ENCODE measurements at places on chromosomes 11 and 22.

DNA sequence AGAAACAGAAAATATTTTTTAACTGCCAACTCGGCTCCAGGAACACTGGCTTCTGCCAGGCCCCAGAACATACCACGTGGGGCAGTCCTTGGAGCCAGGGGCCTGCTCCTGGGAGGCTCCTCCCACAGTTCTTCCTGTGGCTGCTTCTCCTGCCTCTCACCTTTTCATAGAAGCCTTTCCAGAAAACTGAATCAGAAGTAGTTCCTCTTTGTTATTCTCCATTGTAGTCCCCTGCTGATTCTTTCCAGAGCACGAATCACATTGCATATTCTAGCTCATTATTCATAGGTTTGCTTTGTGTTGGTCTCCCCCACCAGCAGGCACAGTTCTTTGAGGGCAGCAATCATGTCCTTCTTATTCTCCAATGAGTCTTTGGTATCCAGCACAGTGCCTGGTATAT is 106.0 kb downstream of the EFCAB6 start:
- DNase-seq = no peak

DNA sequence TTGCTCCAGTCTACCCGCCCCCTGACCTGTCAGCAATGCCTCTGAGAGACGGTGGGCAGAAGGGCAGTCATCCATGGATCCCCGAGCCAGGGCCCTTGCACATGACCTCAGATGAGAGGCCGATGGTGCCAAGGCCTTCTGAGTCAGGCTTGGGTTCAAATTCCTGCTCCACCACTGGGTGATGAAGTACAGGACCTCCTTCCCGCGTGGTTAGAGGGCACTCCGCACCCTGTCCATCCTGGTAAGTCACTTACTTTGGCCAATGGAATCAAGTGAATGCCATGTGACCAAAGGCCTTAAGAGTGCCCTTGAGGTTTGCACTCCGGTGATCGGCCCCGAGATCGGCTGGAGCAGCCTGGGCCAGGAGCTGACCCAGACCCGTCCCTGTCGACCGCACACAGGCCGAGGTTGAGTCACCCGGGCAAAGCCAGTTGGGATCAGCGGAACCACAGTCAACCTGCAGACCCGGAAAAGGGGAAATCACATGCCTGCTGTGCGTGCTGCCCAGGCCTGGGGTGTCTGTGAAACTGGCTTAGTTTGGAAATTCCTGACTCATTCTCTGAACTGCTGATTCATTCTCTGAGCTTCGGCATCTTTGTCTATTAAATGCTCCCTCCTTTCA is 48.9 kb downstream of the RTL6 start:
- peak; percentile 69 for DNase-seq

DNA sequence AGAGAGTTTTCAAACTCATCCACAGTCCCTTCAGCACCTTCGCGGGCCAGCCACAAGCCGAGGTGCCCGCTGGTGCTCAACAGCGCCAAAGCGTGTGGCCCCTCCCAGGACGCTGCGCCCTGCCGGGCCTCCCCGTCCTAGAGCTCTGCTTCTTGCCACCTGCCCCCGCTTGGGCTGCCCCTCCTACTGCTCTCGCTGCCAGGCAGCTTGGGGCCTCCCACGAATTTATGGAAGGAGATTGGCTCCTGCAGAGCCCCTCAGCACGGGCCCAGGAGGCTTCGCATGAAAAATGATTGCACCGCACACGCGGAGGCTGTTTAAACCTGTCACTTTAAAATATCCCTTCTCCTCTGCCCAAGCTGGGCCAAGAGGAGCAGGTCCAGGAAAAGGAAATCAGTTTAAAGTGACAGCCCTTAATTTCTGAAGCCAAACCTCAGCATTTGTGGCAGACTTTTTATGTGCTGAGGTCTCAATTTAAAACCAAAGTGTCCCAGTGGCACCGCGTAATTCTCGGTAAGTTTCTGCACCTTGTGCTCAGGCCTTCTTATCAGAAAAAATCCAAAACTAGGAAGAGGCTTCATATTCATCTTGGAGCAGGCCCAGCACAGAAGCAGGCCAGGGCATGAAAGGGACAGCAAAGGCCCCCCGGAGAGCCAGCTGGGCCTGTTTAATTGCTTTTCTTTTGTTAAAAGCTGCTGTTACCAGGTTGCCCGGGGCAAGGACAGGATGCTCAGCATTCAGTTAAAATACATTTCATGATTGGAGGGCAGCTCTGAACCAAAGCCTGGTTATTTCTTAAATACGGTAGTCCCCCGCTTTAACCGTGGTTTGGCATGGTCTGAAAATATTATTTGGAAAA is 303.6 kb downstream of the OPCML start:
- DNase-seq = no peak

GRCh38 chr22:49614966-49615965 is 212.4 kb downstream of the BRD1 start:
- DNase-seq = no peak

DNA sequence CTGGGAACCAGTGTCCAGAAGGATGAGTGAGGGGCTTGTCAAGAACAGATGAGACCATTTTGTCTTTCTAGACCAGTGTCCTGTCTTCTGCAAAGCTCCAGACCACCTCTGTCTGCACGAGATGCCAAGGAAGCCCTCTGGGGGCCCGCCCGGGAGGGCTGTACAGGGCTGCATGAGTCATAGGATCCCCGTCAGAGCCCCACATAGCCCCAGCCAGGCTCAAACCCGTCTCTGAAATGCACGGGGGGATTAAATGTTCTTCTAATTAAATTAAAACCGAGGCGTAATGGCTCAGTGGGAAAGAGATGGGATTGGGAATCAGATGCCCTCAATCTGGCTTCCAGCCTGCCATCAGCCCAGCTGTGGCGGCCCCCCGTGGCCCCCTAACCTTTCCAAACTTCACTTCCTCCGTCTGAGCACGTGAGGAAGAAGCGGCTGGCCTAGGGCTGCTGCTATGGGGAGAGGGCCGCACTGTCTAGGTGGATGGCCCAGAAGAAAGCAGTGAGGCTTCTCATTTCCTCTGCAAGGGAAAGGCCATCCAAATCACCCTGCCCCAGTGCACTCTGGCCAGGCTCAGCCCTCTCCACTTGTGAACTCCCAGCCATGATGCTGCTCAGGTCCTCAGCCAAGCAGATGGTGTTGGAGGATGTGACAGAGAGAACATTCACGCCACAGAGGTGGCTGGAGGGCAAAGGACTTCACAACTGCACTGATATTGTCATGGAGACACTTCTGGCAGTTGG is 32.8 kb downstream of the KCNQ1OT1 start:
- DNase-seq = no peak

GRCh38 chr11:104094576-104094975 is 58.1 kb downstream of the DDI1 start:
- no peak for DNase-seq

- no peak for DNase-seq
Measured at GRCh38 chr11:122103726-122104125, 12.3 kb downstream of the BLID start.

DNA sequence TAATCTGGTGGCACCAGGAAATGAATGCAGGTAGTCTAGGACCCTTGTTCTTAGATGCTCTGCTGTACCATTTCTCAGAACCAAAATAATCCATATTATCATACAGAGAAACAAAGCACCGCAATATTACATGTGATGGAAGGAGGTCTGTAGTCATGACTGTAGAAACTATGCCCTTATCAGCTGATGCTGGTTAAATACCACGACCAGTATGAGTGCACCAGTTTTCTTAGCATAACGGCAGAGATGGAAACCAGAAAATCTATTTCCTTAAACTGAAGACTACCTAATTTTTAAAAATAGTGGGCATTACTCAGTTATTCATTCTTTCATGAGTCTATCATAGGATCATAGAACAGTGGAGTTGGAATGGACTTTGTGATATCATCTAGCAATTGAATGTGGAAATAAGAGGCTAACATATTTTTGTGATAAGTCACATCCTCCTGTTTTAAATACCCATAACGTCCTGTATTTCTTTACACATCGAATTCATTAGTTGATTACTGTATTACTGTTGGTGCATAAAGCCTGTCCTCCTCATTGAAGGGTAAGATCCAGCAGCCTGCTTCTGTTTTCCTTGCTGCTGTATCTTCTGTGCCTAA is 15.1 kb downstream of the JHY start:
- no peak for DNase-seq

- DNase-seq = peak; percentile 38
Measured at GRCh38 chr22:31082606-31083376, 1.7 kb downstream of the SMTN start.

- DNase-seq = no peak
Measured at GRCh38 chr11:118139578-118139977, 13.0 kb downstream of the SCN4B start.

GRCh38 chr11:45158891-45159605 is 12.6 kb downstream of the PRDM11 start:
- DNase-seq = no peak

DNA sequence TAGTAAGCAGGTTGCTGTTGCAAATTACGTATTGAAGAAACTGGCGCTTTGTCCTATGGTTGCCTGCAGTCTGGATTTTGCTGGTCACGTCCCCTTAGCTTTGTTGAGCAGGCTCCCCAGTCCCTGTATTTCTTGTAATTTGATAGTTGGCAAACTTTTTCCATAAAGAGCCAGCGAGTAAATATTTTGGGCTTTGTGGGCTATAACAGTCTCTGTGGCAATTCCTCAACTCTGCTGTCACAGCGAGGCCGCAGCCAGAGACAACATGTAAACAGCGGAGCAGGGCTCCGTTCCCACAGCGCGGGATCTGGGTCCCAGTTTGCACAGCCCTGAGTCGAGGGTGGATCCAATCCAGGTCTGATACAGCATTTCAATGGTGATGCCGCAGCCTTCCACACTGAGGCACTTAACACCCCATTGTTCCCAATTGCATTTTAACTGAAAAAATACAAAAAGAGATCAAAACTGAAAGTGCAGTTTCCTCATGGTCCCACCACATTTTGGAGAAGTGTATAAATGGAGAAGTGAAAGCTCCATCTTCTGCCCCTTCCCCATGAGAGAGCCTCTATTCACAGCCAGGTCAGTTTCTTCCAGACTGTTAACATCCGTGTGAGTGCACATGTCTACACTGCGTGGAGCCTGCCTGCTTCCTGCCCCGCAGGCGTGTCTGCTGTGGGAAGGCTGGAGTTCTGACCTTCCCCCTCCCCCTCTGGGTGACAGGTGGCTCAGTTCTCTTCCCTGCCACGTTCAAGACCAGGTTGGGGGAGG is 89.1 kb downstream of the RPS6KA4 start:
- DNase-seq = peak; percentile 89

DNA sequence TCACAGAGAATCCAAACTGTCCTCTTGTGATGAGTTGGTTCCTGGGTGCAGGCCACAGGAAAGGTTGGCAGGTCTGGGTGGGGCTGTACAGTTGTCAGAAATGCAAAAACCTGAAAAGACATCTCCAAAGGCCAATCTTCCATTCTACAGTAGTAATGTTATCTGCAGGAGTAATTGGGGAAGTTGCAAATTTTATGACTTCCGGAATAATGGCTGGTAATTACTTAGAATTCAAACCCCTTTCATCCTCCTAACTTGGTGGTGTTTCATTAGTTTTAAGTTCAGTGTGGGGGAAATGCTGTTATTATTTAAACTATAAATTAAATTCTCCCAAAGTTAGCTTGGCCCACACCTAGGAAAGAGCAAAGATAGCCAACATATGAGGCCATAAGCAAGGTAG is 64.7 kb upstream of the FAT3 start:
- DNase-seq = no peak

GRCh38 chr11:45704635-45705034 is 39.2 kb upstream of the CHST1 start:
- no peak for DNase-seq

DNA sequence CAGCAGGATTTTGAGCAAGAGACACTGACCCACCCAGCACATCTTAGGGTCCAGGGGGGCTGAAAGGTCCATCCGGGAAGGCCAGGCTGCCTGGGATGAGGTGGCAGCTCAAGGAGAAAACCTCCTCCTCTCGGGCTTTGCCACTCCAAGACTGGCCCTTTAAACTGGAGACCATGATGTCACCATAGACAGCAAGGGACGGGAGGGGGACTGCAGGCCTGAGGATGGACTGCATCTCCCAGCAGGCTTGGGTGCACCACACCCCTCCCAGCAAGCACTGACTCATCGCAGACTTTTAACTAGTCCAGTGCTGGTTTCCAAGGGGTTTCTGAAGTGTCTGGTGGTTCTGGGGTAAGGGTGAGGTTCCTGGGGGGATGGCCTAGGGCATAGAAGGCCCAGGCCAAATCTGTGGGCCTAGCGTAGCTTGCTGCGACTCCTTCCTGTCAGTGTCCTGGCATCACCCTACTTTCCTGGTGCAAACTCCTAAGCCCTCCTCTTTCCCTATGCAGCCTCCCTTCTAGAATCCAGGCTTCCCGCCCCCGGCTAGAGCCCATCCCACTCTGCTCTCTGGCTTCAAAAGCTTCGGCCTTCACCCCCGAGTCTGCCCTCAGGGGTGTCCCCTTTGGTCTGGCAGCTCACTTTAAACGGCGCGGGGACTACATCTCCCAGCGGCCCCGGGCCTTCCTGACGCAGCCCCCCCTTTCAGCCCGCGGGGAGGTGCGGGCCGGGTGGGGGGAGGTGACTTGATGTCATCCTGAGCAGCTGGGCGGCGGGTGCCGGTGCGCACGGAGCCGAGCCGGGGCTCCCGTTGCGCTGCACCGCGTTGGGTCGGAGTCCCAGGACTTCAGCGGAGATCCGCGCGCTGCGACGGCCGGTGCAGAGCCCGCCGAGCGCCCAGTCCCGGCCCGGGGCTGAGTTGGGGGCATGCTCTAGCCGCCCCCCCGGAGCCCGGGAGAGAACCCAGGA is at the start of gene PPP2R5B:
Gene PPP2R5B, plus strand, starts transcription at position 746 of the 966 bp plus-strand sequence. CDS start 1,046 bp downstream, outside the sequence.
- peak; percentile 94 for DNase-seq

DNA sequence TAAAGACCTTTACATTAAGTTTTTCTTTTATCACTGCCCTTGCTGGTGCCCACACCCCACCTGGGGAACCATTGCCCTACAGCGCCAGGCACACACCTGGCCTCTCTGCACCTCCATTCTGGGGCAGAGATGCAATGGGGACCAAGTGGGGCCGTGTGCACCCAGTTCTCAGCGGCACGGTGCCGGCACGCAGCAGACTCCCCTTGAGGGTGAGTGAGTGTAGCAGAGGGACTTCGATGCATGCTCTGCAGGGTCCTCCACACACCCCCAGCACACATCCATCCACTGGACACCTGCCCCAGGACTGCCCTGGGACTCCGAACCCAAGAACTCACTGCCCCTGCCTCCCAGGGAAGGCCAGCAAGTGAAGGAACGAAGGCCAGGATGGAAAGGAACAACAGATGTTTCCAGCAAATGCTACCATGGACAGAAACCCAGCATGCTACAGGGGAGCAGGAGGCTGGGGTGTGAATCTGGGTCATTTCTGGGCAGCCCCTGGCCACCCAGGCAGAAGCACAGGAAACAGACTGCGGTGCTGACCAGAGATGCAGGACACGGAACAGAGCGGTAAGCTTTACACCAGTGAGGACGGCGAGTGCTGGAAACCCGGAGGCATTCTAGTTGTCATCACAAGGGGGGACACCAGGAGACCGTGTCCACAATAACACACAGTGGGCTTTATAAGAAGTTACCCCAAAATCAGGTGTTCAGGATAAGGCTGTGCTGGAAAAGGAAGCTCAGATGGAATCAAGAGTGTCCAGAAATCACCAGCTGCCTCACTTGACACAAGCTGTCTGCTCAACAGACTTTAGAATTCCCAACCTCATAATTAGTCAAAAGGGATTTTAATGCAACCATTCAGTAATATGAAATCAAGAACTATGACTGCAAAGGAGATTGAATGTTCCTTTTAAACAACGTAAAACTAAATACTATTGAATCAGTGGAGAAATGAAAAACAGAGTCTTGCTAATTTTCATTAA is 32.7 kb upstream of the MOB2 start:
- no peak for DNase-seq

GRCh38 chr11:119416606-119417580 is 6.1 kb downstream of the THY1 start:
- DNase-seq = no peak
